ENCODE measurements at places on chromosomes 2 and 18.

GRCh38 chr2:79855264-79856006 is 342.6 kb downstream of the CTNNA2 start:
- no peak for DNase-seq

DNA sequence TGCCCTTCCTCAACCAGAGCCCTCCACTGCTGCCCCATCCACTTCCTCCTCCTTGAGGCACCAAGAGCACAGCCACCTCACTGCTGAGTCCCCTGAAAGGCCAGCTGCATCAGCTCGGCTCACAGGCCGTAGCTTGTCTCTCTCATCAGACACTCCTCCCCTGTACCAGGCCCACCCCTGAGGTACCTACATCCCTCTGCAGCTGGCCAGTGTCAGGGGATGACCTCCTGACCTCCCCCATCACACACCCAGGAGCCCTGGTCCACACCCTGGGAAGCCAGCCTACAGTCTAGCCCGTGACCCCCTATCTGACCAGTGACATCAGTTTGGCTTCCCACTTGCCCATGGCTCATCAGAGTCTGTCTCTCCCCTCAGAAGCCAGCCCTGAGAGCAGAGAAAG is 205.6 kb downstream of the TNS1 start:
- DNase-seq: no peak

GRCh38 chr2:55311444-55311870 is 42.4 kb upstream of the MTIF2 start:
- DNase-seq: peak; percentile 29

DNA sequence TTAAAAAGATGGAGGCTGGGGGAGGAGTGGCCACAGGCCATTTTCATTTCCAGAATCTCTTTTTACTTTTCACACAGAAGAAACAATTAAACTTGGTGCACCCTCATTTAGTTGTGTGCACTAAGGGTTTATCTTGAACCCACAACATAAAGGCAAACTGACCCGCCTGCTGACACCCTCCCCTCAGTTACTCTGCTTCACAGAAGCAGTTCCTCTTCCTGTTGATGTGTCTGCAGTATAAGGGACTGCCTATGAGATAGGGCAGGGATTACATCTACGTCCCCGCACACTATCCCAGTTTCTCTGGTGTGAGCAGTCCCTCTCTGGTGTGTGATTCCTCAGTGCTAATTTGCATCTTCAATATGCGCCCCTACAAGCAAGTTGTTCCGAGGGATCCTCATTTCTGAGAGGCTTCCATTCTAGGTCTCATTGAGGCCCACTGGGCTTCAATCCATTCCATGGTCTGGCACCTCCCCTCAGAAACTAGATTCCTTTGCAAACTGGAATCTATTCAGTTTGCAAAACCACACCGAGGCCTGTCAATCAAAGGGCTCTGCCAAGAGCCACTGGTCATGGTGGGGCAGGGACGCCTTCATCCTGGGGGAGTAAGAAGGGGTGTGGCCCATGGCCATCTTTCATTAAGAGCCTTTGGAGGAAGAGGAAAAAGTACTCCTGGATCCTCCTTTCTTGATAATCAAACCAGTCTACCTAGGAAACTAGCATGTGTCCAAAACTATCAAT is 12.3 kb downstream of the CREG2 start:
- no peak for DNase-seq

- no peak for DNase-seq
Measured at GRCh38 chr18:8516371-8517250, 92.6 kb upstream of the RAB12 start.

DNA sequence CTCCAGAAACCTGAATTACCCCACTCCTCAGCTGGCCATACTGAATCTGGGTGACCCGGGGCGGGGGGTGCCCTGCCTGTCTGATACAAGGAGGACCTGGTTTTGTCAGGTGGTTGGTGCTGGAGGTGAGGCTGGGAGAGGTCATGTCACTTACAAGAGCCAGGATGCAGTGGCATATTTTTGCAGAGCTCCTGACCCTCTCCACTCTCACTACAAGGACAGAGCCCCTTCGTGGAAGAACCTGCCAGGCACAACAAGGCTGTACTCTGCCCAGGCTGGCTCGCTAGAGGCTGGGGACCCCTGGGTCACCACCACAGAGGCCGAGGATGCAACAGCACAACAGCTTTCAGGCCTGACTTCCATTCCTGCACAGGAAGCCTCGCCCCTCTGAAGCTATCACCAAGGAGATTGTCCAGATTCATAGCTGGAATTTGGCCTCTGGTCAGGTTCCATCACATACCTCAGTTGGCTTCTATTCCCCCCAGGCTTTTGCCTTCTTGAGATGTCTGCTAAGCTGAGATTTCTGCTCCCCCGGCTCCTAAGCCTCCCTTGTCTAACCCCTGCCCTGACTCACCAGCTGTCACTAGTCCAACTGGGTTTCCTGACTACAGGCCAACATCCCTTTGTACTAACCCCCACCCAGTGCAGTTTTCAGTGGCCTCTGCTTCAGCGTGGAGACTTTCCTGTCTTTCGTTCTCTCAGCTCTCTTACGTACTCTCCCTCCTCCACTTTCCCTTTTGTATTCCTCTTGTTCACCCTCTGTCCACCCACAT is 132.5 kb upstream of the EPAS1 start:
- peak; percentile 93 for DNase-seq

- DNase-seq: no peak
Measured at GRCh38 chr2:19860022-19860421, 41.8 kb downstream of the TTC32 start.

DNA sequence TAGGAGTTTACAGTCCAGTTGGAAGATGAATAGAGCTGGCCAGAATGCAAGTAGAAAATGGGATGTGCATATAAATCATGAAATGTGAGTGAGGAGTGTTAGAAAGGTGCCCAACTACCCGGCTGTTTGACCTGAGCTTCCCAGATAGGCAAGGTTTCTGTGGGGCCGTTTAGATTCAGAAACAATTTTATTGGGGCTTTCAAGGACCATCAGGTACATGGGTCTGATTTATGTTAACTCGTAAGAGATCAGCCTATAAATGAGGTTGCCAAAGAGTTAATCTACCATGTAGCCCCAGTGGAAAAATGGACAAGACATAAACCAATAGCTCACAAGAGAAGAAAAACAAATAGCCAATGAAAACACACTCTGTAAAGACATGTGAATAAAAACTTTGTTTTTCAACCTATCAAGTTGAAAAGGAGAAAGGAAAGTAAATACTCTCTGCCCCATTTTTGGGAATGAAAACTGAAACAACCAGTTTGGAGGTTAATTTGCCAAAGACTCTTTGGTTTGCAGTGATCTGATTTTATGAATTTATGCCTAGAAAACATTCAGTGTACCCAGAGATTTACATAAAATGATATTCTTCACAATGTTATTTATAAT is 77.4 kb downstream of the TMEM247 start:
- no peak for DNase-seq

- no peak for DNase-seq
Measured at GRCh38 chr18:22816266-22817176, 116.6 kb upstream of the RBBP8 start.

DNA sequence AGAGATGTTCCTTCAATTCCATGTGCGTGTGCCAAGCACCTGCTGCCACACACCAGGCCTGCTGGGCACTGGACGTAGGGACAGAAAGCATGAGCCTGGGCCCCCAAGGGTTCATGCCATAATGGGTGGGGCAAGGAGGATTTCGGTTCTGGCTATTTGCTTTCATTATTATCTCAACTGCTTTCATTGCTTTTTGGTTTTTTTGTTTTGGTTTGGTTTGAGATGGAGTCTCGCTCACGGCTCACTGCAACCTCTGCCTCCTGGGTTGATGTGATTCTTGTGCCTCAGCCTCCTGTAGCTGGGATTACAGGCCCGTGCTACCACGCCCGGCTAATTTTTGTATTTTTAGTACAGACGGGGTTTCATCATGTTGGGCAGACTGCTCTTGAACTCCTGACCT is 57.2 kb downstream of the SF3B1 start:
- DNase-seq: no peak

- no peak for DNase-seq
Measured at GRCh38 chr2:201130524-201131186, 14.7 kb downstream of the CFLAR start.

- no peak for DNase-seq
Measured at GRCh38 chr2:2333076-2333475, 2.0 kb upstream of the MYT1L start.

DNA sequence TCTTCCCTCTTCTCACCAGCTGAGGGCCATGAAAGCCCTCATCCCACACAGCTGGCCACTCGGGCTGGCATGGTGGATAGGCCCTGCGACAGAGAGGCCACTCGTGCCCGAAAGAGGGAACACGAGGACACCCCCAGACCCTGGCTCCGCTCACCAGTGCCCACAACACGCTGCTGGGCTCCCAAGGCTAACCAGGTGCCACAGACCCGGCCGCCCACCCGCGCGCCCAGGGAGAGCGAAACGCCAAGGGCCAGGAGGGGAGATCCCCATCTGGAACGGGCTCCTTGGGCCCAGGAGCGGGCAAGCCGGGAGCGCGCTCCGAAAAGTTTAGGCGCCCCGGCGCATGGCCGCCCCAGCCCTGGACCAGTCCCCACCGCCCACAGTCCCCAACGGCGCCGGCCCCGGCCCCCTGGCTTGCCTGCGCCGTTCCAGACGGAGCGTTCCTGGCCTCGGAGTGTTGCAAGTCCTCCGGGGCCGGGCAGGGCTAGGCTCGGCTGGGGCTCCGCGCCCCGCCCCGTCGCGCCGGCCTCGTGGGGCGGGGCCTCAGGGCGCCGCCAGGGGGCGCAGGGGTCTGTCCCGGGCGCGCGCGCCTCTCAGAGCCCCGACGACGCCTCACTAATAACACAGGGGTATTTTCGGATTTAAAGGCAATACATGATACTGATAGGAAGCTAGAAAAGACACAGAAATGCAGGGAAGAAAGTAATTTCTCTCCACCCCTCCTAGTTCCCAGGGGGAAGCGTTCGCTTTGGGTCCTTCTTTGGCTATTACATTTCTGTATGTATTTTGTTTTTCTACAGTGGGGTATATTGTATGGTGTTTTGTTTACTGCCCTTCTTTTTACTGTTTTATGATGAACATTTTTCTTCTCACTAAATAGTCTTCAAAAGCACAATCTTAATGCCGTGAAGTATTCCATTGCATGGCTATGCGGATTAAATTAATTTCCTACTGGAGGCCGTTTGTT is at the start of gene TMBIM1:
Gene TMBIM1 (minus strand): TSS at position 456 of the 967 bp plus-strand sequence. CDS start 10,362 bp downstream, outside the sequence.
- peak; percentile 46 for DNase-seq

DNA sequence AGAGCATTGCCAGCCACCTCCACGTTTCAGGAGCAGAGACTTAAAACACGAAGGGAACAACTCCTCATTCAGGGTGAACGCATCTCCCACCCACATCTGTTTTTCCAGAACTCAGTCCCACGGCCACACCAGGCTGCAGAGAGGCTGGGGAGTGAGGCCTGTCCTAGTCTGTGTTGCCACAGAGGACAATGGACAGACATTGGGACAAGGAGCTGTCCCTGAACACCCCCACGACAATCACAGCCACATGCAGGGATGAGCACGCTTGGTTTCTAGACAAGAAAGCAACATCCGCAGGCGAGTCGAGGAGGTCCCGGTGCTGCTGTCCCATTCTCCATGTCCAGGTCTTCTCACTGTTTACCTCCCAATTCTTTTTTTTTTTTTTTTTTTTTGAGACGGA is 167.4 kb downstream of the EIPR1 start:
- DNase-seq: no peak

GRCh38 chr18:37962316-37962966 is 396.8 kb upstream of the CELF4 start:
- no peak for DNase-seq

DNA sequence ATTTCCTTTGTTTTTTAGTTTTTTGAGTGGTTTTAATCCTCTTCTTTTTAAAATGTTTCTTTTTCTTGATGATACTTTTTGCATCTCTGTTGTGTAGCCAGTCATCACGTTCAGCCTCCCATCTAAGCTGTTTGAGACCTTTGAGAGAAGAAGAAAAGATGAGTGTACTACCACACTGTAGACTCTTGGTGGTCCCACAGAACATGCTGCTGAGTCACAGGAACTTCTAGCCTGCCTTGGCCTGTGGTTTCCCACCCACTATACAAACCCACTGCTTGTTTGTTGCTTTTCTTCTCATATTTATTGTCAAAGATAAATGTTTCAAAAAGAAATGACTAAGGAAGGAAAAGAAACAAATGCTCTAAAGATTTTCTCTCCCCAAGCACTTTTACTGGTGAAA is 5.5 kb downstream of the CEBPZOS start:
- no peak for DNase-seq

DNA sequence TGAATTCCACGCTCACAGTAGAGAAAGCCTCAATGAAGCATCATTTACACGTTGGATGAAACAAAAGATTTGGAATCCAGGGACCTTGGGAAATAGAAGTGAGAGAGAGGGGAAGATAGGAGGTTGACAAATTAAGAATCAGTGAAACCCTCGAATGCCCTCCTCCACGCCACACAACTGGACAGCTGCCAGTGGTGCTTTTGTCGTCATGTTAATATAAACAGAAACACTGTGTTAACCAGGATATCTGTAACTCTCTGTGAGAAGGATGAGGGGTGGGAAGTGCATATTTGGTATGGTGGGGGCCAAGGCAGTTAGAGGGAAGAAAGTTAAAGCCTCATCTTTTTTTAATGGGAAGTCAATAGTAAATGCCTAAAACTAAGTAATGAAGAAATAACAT is 108.7 kb downstream of the GFPT1 start:
- DNase-seq: no peak

DNA sequence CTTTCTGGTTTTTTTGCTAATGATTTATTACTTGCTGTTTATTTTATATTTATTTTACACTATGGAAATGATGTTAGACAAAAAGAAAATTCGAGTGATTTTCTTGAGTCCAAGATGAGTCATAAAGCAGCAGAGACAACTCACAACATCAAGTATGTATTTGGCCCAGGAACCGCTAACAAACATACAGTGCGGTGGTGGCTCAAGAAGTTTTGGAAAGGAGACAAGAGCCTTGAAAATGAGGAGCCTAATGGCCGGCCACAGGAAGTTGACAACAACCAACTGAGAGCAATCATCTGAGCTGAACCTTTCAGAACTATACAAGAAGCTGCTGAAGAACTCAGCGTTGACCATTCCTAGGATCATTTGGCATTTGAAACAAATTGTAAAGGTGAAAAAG is 594.1 kb downstream of the SATB2 start:
- no peak for DNase-seq

- no peak for DNase-seq
Measured at GRCh38 chr2:48971801-48972200, 182.5 kb downstream of the FSHR start.

GRCh38 chr2:204135752-204136151 is 199.2 kb downstream of the ICOS start:
- DNase-seq: no peak

DNA sequence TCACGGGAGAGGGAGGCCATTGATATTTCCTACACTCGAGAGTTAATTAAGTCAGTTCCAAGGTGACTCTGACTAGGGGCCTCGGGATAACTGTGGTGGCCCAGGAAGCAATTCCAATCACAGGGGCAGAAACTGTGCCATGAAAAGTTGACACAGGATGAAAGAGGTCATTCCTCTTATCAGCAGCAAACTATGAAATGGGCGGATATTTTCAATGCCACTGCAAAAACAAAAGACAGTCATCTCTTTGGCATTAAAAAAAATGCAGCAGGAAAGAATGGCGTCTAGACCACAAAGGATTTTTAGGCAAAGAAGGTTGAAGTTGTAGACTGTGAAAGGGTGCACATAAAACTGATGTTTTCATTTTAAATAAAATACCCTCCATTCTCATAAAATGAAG is 50.0 kb downstream of the TGIF1 start:
- DNase-seq: no peak

- DNase-seq: no peak
Measured at GRCh38 chr2:109260886-109261700, 132.1 kb downstream of the SH3RF3 start.

Measured in fibroblast of skin of left quadriceps (primary cell).